ENCODE measurements at places on chromosomes 4 and X.

GRCh38 chr4:31783311-31783710 lies 1063.1 kb downstream of the PCDH7 start:
- no peak for DNase-seq

GRCh38 chrX:115906276-115906675 lies 264.3 kb upstream of the AGTR2 start:
- DNase-seq = no peak

DNA sequence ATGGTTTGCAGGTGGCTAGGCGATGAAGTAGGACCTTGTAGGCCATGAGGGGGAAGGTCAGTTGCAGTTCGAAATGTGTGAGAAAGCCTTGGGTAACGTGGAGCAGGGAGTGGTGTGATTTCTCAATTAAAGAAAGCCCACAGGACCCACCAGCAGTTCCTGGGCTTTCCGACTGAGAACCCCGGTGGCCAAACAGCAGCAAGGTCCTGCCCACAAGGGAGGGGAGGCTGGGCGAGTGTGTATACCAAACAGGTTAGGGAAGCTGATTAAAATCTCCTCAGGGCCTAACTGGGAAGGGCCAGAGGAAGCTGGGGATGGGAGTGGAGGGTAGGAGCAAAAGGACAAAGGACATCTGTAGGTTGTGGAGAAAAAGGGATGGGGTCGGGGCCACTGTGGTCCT lies 2.4 kb downstream of the ATP6AP1 start:
- DNase-seq = no peak

DNA sequence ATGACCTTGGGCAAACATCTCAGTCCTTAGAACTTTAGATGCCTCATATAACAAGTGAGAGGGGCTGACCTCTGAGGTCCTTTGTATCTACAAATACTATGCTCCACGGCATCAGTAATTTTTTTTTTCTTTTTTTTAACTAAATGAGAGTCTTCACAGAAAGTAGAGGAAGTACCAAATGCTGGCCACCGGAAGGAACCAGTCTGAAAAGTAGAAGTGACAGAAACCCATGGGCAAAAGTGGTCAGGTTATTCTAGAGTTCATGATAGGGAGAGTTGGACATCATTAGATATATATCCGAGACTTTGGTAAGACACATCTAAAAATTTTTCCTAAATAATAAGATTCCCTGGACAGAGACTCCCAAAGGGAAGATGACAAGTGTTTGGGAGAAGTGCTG lies 53.7 kb downstream of the COQ2 start:
- DNase-seq = no peak

DNA sequence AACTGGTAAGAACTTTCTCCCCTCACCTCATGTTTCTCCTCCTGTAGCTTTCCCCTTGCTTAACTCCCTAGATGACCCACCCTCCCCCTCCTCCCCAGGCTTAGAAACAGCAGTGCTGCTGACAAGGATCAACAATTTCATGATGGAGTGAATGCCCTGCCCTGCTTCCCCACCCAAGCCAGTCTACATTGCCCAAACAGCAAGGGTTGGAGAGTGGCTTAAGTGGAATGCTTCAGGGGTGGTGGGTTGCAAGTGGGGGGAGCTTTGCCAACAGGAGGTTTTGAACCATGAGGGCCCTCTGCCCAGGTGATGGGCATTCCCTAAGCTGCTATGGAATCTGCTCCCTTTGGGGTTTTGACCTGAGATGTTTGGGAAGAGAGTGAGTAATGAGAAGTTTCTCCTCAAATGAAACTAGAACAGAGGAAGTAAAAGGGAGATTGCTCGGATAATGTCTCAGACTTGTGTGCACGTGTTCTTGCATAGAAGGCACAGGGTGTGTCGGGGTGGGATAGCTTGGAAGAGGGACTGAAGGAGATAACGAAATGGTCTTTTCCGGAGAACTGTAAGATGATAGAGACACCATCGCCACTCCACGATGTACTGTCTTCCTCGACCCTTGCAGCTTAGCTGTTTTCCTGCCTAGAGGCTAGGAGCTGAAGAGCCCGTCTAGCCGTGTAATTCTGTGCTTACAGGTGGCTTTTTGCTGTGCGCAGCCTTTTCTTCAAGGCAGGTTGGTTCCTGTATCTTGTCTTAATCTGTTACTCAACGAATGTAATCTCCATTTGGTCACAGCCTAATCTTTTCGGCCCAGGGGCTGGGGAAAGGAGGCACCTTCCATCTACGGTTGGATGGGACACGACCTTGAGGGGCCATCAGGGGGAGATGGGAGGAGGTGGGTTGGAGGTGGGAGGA lies 10.1 kb downstream of the GDPD2 start:
- no peak for DNase-seq
